Mammary epithelial cell (primary cell): ENCODE measurements at places on chromosomes 2 and 18. TPM values are rescaled to one million over a fixed set of nuclear protein-coding genes. Genes with fewer than 3 reads are reported as not detected.

DPP10 gene
- total RNA-seq = 0.17 TPM

RSAD2 gene
- total RNA-seq = under 0.01 TPM

ELOA2 gene
- not detected for total RNA-seq

PKP4 gene
- 64.8 TPM for total RNA-seq

HAAO gene
- total RNA-seq = 0.67 TPM

- DNase-seq = no peak
Measured at GRCh38 chr2:112849956-112850355, 13.4 kb upstream of the IL1B start.
